ENCODE measurements at places on chromosomes 3 and 15. TPM values are rescaled to one million over a fixed set of nuclear protein-coding genes. Genes with fewer than 3 reads are reported as not detected.

GOLGA8N gene
- 0.45 TPM for total RNA-seq

SAMMSON gene
- not detected for total RNA-seq

GRCh38 chr3:189557824-189558223, 73.4 kb upstream of the TP63 start:
- no peak overlapping the region for H3K4me3 ChIP-seq
- no peak for DNase-seq
- no peaks in the 10 kb centered on the region for H3K36me3 ChIP-seq
- H3K4me1 ChIP-seq = no peaks in the 10 kb centered on the region
- no peaks in the 10 kb centered on the region for H3K27me3 ChIP-seq
- H3K27ac ChIP-seq = no peak overlapping the region

GRCh38 chr15:31305796-31306425, 20.7 kb upstream of the KLF13 start:
- H3K27ac ChIP-seq = no peak overlapping the region
- H3K36me3 ChIP-seq = no peaks in the 10 kb centered on the region
- no peaks in the 10 kb centered on the region for H3K27me3 ChIP-seq
- DNase-seq = no peak
- no peaks in the 10 kb centered on the region for H3K4me1 ChIP-seq
- H3K4me3 ChIP-seq = no peak overlapping the region

GRCh38 chr3:39141171-39141995, 12.0 kb downstream of the CSRNP1 start:
- peaks cover 36% of the 10 kb centered on the region for H3K4me1 ChIP-seq
- H3K4me3 ChIP-seq = peak overlapping the region; percentile 52
- H3K27me3 ChIP-seq = no peaks in the 10 kb centered on the region
- H3K36me3 ChIP-seq = peaks cover 57% of the 10 kb centered on the region
- peak; percentile 92 for DNase-seq
- peak overlapping the region; percentile 89 for H3K27ac ChIP-seq

GRCh38 chr3:131903988-131904415, 130.8 kb downstream of the CPNE4 start:
- H3K27me3 ChIP-seq = no peaks in the 10 kb centered on the region
- peaks cover 21% of the 10 kb centered on the region for H3K4me1 ChIP-seq
- peak; percentile 62 for DNase-seq
- H3K27ac ChIP-seq = peak overlapping the region; percentile 19
- no peak overlapping the region for H3K4me3 ChIP-seq
- no peaks in the 10 kb centered on the region for H3K36me3 ChIP-seq

- H3K4me1 ChIP-seq = peaks cover 12% of the 10 kb centered on the region
- peaks cover 71% of the 10 kb centered on the region for H3K27me3 ChIP-seq
- H3K36me3 ChIP-seq = no peaks in the 10 kb centered on the region
- no peak for DNase-seq
- H3K27ac ChIP-seq = no peak overlapping the region
These were observed 193.3 kb downstream of the CD47 start for GRCh38 chr3:107897471-107898061.

- H3K27ac ChIP-seq = peak overlapping the region; percentile 88
- DNase-seq = peak; percentile 38
- H3K4me1 ChIP-seq = no peaks in the 10 kb centered on the region
These were observed 27.4 kb upstream of the HDAC11 start for GRCh38 chr3:13452490-13453335.

All from Calu3 (cell line).